Activated CD4-positive, alpha-beta memory T cell treated with anti-CD3 and anti-CD28 coated beads, Interleukin-2, amount 10 ng/mL, durations not matched to agents 7 days and 5 days (primary cell): ENCODE measurements at places on chromosomes 2 and 18. TPM values are rescaled to one million over a fixed set of nuclear protein-coding genes. Genes with fewer than 3 reads are reported as not detected.

DNA sequence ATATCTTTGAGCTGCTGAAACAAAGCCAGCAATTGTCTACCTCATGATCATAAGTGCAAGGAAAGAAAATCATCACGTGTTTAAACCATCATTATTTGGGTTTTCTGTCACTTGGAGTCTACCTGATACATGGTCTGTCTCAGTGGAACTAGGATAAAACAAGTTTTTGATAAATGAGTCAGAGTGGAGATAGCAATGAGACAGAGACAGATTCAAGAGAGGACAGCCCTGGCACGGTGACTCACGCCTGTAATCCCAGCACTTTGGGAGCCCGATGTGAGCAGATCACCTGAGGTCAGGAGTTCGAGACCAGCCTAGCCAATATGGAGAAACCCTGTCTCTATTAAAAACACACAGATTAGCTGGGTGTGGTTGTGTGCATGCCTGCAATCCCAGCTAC, 93.8 kb downstream of the PMAIP1 start:
- no peaks in the 10 kb centered on the region for H3K36me3 ChIP-seq
- no peak overlapping the region for H3K27ac ChIP-seq
- DNase-seq, result no peak
- peaks cover 44% of the 10 kb centered on the region for H3K27me3 ChIP-seq
- no peak overlapping the region for H3K4me3 ChIP-seq

Gene ABCG8
- not detected for total RNA-seq

Gene NDC80
- total RNA-seq, result 78.0 TPM

- peaks cover 11% of the 10 kb centered on the region for H3K4me1 ChIP-seq
- no peak overlapping the region for H3K4me3 ChIP-seq
- DNase-seq, result no peak
- H3K36me3 ChIP-seq, result peaks cover 28% of the 10 kb centered on the region
These were observed 5.5 kb downstream of the DCTN1 start for GRCh38 chr2:74374509-74375205.

DNA sequence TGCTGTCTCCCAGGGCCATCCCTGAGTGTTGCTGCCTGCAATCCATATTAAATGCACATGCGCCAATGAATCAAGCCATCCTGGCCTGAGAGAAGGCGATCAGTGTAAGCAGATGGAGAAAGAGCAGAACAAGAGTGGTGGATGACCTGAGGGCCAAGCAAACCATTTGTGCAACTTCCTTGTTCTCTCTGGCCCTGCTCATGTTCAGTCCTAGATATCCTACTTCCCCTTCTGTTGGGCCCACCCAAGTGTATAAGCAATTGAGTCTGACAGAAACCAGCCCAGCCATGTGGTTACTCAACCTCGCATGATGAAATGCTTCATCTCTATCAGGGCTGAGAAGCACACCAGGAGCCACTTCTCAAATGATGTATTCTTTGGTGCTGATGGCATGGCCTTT, 383.1 kb upstream of the ID2 start:
- peaks cover 4% of the 10 kb centered on the region for H3K27me3 ChIP-seq
- no peak for DNase-seq
- H3K27ac ChIP-seq, result no peak overlapping the region
- H3K4me1 ChIP-seq, result peaks cover 63% of the 10 kb centered on the region
- H3K4me3 ChIP-seq, result no peak overlapping the region

GRCh38 chr2:231612109-231612455, 19.4 kb downstream of the TEX44 start:
- H3K4me1 ChIP-seq, result peaks cover 35% of the 10 kb centered on the region
- no peaks in the 10 kb centered on the region for H3K27me3 ChIP-seq
- no peak for DNase-seq
- peak overlapping the region; percentile 88 for H3K27ac ChIP-seq
- H3K36me3 ChIP-seq, result no peaks in the 10 kb centered on the region

DNA sequence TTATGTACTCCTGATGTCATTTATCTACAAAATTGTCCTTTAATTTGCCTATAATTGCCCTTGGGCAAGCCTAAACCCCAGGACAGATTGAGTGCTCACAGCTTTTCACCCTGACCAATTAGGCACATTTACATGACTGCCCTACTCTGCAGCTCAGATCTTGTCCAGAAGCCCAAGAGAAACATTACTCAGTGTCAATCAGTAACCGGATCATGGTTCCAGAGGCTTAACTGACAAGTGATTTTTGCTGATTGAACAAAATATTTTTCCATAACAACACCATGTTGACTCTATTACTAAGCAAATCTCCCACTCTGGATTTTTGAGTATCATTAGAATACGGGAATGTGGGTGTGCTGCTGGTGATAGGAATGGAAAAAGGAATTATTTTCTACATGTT, 465.4 kb upstream of the TNP1 start:
- H3K27ac ChIP-seq, result no peak overlapping the region
- no peaks in the 10 kb centered on the region for H3K27me3 ChIP-seq
- H3K4me3 ChIP-seq, result no peak overlapping the region
- H3K36me3 ChIP-seq, result no peaks in the 10 kb centered on the region
- no peak for DNase-seq
- no peaks in the 10 kb centered on the region for H3K4me1 ChIP-seq

DNA sequence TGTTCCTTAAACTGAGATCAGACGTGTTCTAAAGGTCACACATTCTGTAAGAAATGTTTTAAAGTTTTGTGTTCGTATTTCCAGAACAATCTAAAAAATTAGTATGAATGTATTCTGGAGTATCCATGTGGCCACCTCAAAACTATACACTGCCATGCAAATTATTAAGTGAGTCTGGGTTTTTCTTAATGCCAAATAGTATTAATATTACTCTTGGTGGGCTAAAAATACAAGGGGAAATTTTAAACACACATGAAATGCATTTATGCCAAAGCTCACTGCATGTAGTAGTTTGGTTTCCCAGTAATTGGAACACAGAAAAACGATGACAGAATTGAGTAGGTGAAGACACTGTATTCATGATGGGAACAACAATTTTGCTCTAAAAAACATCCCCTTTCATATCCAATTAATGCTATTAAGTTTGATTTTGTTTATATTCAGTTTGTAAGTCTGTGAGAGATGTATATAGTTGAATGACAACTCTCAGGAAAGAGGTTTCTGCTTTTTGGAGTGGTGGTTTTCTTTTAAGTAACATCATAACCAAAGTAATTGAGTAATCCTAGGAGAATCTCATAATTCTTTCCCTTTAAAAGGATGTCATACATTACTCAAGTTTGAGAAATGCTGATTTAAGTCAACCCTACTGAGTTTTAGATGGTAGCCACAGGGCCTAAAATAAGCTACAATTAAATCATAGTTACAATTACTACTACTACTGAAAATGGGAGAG, 75.7 kb upstream of the CDCA7 start:
- H3K4me1 ChIP-seq, result peaks cover 11% of the 10 kb centered on the region
- no peak for DNase-seq
- no peaks in the 10 kb centered on the region for H3K27me3 ChIP-seq
- H3K27ac ChIP-seq, result no peak overlapping the region
- H3K4me3 ChIP-seq, result no peak overlapping the region

DNA sequence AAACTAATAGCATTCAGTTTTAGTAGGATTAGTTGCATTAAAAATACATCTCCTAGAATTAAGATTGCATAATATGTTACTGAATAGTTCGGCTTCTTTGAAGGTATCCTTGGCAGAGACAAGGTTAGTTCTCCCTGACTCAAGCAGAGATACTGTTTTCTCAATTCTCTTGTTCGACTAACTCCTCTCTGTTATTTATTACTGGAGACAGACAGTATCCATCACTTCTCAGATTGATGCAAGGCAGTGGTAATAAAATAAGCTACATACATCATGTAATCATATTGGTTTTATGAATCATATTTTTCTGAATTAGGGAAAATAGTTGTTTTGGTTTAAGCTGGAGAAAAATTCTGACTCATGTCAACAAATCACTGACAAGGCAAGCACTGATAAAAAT, 134.8 kb downstream of the SLC8A1 start:
- H3K27me3 ChIP-seq, result no peaks in the 10 kb centered on the region
- no peaks in the 10 kb centered on the region for H3K4me1 ChIP-seq
- H3K27ac ChIP-seq, result no peak overlapping the region
- no peak overlapping the region for H3K4me3 ChIP-seq
- no peaks in the 10 kb centered on the region for H3K36me3 ChIP-seq

DNA sequence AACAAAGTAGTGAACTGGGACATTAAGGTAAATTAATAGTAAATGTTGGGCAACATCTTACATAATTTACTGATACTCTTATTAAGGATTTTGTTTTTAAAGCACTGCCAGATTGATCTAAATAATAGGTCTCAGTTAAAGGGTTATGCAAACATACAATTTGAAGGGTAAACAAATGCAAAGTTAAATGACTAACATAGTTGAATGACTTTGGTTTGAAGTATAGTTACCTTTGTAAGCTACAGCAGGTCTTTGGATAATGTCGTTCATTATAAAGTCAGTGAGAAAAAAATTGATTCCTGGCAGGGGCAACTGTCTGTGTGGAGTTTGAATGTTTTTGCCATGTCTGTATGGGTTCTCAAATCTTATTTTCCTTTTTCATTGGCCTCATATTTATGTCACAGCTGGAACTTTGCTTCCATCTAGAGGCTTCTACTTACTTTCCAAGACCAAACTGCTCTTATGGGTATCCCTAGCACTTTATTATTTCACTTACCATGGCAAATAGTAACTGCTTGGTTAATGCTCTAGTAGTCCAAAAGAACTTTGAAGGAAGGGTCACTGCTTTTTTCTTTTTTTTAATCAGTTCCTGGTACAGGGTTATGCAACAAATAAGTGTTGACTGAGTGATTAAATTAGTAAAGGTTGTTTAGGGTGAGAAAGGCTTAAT, 107.8 kb downstream of the NBEAL1 start:
- H3K4me3 ChIP-seq, result no peak overlapping the region
- H3K27me3 ChIP-seq, result no peaks in the 10 kb centered on the region
- no peak overlapping the region for H3K27ac ChIP-seq
- no peak for DNase-seq

Gene SLC9A2
- total RNA-seq, result not detected

Gene CYBRD1
- total RNA-seq, result 0.88 TPM

- no peak overlapping the region for H3K27ac ChIP-seq
- no peaks in the 10 kb centered on the region for H3K27me3 ChIP-seq
- H3K36me3 ChIP-seq, result no peaks in the 10 kb centered on the region
- DNase-seq, result no peak
- H3K4me3 ChIP-seq, result no peak overlapping the region
- no peaks in the 10 kb centered on the region for H3K4me1 ChIP-seq
These were observed 52.3 kb downstream of the ZNF521 start for GRCh38 chr18:25299426-25300300.

GRCh38 chr18:73381016-73381698, 513.4 kb upstream of the NETO1 start:
- H3K36me3 ChIP-seq, result no peaks in the 10 kb centered on the region
- no peaks in the 10 kb centered on the region for H3K27me3 ChIP-seq
- H3K27ac ChIP-seq, result no peak overlapping the region
- H3K4me3 ChIP-seq, result no peak overlapping the region
- DNase-seq, result no peak
- no peaks in the 10 kb centered on the region for H3K4me1 ChIP-seq

Gene SLC4A5
- total RNA-seq, result 3.4 TPM

GRCh38 chr18:75305984-75306383, 95.4 kb downstream of the TSHZ1 start:
- no peak overlapping the region for H3K4me3 ChIP-seq
- H3K27me3 ChIP-seq, result peaks cover 4% of the 10 kb centered on the region
- H3K36me3 ChIP-seq, result no peaks in the 10 kb centered on the region
- H3K27ac ChIP-seq, result no peak overlapping the region
- DNase-seq, result no peak
- no peaks in the 10 kb centered on the region for H3K4me1 ChIP-seq

Gene MYL12A
- total RNA-seq, result 1,118 TPM

GRCh38 chr2:23367760-23368159, 17.2 kb upstream of the KLHL29 start:
- H3K36me3 ChIP-seq, result no peaks in the 10 kb centered on the region
- H3K27ac ChIP-seq, result no peak overlapping the region
- H3K4me3 ChIP-seq, result no peak overlapping the region
- H3K4me1 ChIP-seq, result no peaks in the 10 kb centered on the region
- DNase-seq, result no peak

DNA sequence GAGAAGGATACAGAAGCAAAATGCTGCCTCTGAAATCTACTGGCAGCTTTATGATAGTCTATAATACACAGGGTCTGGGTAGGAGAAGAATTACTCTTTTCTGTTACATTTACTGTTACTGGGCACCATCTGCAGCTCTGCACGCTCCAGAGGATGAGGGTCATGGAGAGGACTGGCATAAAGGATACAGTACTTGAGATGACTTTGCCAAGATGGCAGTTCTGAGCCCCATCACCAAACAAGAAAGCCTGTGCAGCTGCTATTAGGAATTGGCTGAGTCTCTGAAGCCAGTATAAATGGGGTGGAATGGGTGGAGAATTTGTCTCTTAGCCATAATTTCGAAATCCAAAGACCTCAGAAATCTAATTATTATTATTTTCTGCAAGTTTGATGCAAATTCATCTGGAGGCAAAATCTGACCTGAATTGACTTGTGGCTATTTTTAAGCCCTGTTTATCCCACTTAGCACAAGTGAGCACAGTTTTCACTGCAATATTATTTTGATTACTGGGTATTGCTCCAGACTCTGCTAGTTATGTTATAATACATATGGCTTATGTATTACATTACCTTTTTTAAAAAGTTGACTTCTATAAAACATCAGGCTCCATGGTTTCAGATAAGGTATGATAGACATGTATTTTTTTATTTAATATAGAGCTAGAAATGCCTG, 579.5 kb downstream of the MBD2 start:
- no peaks in the 10 kb centered on the region for H3K4me1 ChIP-seq
- no peak overlapping the region for H3K27ac ChIP-seq
- no peaks in the 10 kb centered on the region for H3K27me3 ChIP-seq
- no peak for DNase-seq

Gene SLC38A11
- not detected for total RNA-seq

GRCh38 chr18:70046207-70046606, 98.5 kb upstream of the CD226 start:
- no peak overlapping the region for H3K27ac ChIP-seq
- no peaks in the 10 kb centered on the region for H3K27me3 ChIP-seq
- peaks cover 25% of the 10 kb centered on the region for H3K36me3 ChIP-seq
- H3K4me1 ChIP-seq, result no peaks in the 10 kb centered on the region

- H3K27ac ChIP-seq, result no peak overlapping the region
- no peak for DNase-seq
- no peaks in the 10 kb centered on the region for H3K27me3 ChIP-seq
- no peaks in the 10 kb centered on the region for H3K4me1 ChIP-seq
- no peaks in the 10 kb centered on the region for H3K36me3 ChIP-seq
These were observed 54.2 kb upstream of the ZSWIM2 start for GRCh38 chr2:186903216-186903615.
